Vagina (tissue), 2 donors: ENCODE measurements at places on chromosomes 6 and 20.

DNA sequence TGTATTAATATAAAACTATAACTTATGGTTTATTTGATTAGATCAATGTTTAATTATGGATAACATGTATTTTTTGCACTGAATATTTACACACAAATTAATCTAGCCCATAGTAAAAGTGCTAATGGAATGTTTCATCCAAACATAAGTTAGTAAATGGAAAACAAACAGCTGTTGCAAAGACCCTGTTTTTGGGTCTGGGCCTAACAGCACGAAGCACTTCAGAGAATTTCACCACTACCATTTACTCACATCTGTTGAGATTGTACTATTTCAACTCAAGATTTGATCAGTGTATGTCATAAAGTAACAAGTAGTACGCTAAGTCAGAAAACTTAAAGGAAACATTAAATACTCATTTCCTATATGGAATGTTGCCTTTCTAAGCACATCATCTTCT, 359.6 kb downstream of the LAMA2 start:
- no peak for DNase-seq

DNA sequence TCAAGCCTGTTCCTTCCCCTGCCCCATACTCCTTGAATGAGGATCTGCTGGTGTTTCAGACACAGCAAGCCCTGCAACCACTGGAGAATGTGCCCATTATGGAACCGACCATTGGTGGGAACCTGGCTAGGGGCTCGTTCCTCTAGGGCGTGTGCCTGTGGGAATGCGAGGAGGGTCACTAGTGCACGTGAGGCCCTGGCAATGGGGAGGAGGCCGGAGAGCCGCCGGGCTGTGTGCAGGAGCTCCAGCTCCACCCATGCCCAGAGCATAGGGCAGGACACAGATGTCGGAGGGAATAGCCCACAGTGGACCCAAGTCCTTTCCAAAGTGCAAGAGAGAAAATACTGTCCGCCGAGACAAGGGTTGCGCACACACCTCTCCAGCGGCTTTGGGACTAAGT, 99.3 kb downstream of the ERMARD start:
- peak; percentile 77 for DNase-seq

GRCh38 chr20:33532753-33533459, 43.0 kb downstream of the CBFA2T2 start:
- no peak for DNase-seq

DNA sequence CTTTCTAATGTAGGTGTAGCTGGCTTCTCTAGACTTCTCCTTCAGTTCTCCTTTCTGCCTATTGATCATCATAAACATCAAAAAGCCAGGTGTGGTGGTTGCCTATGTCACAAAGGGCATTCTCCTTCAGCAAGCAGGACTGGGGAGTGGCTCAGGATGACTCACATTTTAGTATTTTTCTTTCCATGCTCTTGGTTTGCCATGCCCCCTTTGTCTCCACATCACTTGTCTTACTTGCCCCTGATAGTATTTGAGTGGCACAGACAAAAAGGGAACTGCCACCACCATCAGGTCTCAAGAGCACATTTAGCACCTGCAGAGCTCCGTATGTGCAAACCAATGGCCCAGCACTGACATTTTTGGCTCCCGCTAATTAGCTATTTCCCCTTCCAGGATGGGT, 698.8 kb downstream of the DHX35 start:
- DNase-seq, result peak; percentile 47

GRCh38 chr20:23654717-23655116, 17.0 kb upstream of the CST3 start:
- no peak for DNase-seq

- DNase-seq, result no peak
These were observed 3.1 kb upstream of the CLDN20 start for GRCh38 chr6:155260686-155261085.

GRCh38 chr6:37488476-37488875, 11.2 kb downstream of the CCDC167 start:
- DNase-seq, result no peak

GRCh38 chr6:97218912-97219311, 64.1 kb downstream of the MMS22L start:
- no peak for DNase-seq

DNA sequence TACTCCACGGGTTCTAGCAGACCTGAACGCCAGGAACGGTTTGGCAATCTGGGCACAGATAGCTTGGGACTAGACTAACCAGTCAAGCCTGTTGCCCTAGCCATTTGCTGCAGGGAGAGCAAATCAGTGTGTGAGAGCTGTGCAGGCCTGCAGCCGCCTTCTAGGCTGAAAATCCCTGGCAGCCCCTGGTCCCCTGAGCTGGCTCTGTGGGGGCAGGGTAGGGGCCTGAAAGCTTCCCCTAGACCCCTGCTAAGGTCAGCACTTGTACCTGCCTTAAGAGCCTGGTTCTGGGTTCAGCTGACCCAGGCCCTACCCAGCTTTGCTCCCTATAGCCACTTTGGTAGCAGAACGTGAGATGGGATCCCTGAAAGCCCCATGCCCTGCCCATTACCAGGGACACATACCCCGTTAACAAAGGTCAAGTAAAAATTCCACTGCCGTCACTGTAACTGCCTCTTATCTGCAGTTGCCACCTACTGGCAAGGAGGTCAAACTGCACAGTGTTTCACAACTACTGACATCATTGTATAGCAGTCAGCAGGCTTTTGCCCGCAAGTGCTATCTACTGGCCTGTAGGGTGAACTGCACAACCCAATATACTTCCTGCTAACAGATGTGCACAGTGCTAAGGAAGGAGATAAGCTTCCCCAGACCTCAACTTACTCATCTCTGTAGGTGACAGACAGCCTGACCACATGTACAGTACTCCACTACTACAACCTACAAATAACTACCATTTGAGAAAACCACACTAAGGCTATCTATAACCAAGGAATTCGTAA, 95.1 kb upstream of the OLIG3 start:
- DNase-seq, result no peak

DNA sequence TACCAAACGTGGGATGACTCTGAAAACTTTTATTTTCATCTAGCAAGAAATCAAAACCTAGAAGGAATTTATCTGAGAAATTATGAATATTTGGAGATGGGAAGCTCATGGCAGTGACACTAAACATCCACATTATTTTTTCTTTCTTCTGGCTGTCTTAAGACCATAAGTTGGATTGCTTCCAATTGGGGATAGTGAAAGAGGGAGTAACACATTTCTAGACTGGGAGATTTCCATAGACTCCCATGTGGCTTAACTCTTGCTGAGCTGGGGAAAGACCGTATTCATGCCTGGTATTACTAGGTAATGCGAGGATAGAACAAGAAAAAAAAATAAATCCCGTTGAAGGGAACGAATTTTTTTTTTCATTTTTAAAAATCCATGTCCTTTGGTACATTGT, 120.0 kb downstream of the UTRN start:
- DNase-seq, result no peak

GRCh38 chr6:152298055-152298647, 339.0 kb downstream of the SYNE1 start:
- DNase-seq, result no peak

DNA sequence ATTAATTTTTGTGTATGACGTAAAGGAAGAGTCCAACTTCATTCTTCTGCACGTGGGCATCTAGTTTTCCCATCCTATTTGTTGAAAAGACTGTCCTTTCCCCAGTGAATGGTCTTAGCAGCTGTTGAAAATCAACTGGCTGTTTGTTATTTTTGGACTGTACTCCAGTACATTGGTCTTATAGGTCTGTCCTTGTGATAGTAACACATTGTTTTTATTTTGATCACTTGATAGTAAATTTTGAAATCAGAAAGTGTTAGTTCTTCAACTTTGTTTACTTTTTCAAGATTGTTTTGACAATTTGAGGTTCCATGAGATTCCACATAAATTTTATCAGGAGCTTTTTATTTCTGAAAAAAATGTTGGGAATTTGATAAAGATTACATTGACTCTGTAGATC, 280.2 kb upstream of the FOXQ1 start:
- DNase-seq, result no peak

DNA sequence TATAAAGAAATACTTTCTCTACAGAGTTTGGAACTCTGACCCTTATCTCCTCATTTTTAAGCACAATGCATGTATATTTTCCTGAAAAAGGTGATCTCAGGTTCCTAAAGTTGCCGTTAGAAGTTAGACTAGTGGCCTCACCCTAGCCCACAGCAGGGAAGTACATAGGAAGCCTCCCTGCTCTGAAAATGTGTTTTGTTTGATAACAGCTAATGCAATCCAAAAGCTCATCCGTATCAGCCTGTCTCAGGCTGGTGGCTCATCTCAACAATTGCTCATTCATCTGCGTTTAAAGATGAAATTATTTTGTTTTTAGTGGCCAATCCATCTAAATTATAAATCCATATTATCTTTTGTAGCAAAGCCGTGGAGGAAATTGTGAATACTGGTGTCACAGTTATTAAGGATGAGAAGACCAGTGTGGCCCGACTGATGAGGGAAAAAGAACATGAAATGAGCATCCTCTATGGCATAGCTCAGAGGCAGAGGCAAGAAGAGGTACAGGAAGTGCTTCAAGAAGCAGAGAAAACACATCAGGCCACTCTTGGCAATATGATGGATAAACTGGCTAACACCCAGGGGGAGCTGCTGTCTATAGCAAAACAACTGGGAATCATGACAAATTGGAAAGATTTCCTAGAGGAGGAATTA, 20.1 kb downstream of the C6orf163 start:
- no peak for DNase-seq

DNA sequence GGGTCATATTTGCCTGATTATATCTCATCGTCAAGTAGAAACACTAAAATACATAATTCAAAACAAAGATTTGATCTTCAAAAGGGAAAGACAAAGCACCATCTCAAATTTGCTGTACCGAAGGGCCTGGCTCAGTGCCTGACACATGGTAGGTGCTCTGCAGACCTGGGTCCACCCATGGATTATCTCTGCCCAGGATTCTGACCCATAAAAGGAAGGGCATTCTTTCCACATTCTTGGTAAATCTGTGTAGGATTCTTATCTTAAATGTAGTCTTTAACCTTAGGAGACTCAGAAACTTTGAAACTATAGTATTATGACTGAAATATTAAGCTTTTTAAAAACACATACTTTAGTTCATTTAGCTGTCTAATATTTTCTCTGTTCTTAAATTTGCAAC, 274.1 kb upstream of the FLRT3 start:
- no peak for DNase-seq

GRCh38 chr20:9227896-9228615, 159.2 kb downstream of the PLCB4 start:
- no peak for DNase-seq

- DNase-seq, result no peak
These were observed 99.8 kb upstream of the PTPN1 start for GRCh38 chr20:50410343-50410742.

- no peak for DNase-seq
These were observed 90.5 kb upstream of the SAMD5 start for GRCh38 chr6:147417954-147418353.

DNA sequence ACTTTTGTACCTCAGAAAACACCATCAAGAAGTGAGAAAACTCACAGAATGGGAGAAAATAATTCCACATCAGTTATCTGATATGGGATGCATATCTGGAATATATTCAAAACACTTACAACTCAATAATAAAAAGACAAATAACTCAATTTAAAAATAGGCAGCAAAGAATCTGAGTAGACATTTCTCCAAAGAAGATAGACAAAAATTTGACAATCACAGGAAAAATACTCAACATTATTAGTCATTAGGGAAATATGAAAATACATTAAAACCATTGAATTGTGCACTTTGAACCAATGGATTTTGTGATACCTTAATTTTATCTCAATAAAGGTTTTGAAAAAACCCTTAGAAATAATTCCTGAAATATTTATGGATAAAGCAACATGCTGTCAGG, 36.9 kb upstream of the STMND1 start:
- DNase-seq, result no peak

GRCh38 chr6:108355120-108355519, 60.3 kb downstream of the AFG1L start:
- no peak for DNase-seq

DNA sequence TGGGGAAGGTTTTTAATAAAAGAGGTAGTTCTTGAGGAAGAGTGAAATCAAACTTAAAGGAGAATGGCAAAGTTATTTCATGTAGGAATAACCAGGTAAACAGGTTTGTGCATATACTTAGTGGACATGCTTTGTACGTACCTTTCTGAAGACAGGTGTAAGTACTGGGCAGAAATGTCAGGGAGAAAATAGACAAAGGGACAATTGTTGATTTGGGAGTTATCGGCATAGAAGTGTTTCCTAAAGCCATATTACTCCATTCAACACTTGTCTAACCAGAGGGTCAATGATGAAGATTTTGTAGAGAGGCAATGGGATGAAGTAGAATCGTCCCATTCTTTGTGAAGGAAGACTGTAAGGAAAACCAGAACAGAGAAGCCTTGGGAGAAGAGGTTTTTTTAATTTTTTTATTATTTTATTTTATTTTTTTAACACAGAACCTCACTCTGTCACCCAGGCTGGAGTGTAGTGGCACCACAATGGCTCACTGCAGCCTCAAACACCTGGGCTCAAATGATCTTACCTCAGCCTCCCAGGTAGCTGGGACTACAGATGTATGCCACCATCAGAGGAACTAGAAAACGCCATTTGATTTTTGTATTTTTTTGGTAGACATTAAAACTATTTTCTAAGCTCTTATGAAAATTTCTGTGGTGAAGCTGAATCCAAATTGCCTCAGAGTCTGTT, 18.0 kb downstream of the SMAP1 start:
- no peak for DNase-seq

DNA sequence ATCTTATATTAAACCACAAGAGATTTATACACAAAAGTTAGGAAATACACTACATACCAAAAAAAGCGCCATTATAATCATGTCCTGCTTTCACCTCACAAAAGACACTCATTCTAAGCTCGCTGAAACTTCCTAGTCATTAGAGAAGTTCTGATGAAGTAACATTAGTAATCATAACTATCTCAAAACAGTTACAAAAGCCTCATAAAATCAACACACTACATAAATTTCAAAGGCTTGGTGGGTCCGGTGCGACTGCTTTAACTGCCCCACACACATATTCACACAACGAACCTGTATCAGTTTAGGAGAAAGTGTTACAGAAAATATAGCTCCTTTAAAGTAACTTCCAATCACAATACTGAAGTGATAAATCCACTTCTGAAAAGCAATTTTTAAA, 1.9 kb downstream of the PHIP start:
- no peak for DNase-seq

DNA sequence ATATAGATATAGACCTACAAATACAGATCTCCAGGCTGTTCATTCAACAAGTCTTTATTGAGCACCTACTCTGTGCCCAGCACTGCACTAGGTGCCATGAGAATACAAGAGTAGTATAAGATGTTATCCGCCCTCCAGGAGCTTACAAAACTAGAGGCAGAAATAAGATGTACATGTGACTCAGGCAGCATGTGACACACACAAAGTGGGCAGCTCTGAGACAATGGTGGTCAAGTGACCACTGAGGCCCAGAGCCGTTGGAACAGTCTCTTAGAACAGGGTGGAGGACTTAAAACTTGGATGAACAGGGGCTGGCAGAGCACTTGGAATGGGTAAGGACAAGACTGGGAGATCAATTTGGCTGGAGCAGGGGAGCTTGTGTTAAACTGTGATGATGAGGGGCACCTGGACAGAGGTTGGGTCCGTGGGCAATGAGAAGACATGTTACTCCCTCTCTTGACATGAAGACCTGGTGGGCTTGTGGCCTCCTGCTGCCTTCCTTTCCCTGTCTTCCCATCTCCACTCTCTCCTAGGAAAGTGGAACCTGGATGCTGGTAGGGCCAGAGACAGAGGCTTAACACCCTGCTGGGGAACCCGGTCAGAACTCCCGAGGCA, 21.2 kb downstream of the TRIM15 start:
- no peak for DNase-seq
